ENCODE measurements at places on chromosomes 6 and 20.
A peak's percentile ranks its signal among the peaks of the same experiment; 100 is the strongest.

GRCh38 chr6:32047084-32047478 is 8.9 kb downstream of the CYP21A2 start:
- DNase-seq, result no peak

GRCh38 chr20:47760686-47761481 is 24.4 kb downstream of the SULF2 start:
- no peak for DNase-seq

- no peak for DNase-seq
These were observed 527.7 kb downstream of the ADGRB3 start for GRCh38 chr6:69162811-69163210.

DNA sequence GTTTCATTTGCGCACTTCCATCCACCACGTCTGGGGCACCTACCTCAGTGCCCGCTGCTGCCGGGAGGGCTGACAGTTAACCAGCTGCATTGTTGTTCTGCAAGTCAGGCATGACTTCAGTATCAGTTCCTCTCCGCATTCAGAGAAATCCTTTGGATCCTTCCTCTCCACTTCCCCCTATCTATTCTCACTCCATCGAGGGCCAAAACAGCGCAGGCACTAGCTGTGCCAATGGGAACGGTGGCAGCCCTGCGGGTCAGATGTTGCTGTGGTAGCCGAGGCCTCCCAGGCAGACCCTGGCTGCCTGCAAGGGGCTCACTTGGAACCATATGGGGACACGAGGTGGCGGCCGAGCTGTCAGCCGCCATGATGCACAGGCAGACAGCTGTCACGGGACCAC is 64.2 kb upstream of the INSM1 start:
- DNase-seq, result no peak

DNA sequence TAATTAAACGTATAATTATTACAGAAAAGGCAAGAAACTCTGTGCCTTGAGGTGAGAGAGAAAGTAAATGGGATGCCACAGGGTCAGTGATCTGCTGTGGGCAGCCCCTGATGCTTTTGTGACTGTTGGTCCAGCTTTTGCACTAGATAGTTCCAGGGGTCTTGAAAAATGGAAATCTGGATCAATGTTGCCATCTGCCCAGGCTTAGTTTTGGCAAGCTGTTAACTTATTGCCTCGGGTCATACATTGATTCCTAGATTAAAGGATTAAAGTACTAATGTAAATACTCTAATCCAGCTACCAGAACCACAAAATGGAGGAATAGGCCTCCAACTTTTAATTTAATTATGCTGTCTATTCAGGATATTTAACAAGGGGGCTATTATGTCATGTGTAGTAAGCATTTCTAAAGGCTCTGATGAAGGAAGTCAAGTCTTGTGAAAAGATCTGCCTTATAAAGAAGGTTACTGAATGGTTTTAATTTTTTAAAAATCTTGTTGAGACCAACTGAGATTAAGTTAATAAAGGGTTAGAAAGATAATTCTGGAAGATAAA is 376.0 kb upstream of the HS3ST5 start:
- no peak for DNase-seq

DNA sequence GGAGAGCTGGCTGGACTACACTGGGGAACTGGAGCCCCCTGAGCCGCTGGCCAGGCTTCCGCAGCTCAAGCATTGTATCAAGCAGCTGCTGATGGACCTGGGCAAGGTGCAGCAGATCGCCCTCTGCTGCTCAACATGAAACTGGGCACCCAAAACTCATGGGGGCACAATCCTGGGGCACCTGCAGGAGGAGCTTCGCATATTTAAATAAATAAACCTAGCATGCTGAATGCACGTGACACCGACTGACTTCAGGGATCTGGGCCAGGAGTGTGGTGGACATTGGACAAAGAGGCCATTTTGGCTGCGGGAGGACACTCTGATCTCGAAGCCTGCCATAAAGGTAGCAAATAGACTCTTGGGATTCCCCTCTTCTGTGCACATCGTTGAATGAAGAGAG is 6.8 kb downstream of the SCAND1 start:
- peak; percentile 56 for DNase-seq

- no peak for DNase-seq
These were observed 223.0 kb upstream of the ARID1B start for GRCh38 chr6:156554160-156554559.

GRCh38 chr20:61330441-61330840 is 78.4 kb downstream of the CDH4 start:
- DNase-seq, result no peak

DNA sequence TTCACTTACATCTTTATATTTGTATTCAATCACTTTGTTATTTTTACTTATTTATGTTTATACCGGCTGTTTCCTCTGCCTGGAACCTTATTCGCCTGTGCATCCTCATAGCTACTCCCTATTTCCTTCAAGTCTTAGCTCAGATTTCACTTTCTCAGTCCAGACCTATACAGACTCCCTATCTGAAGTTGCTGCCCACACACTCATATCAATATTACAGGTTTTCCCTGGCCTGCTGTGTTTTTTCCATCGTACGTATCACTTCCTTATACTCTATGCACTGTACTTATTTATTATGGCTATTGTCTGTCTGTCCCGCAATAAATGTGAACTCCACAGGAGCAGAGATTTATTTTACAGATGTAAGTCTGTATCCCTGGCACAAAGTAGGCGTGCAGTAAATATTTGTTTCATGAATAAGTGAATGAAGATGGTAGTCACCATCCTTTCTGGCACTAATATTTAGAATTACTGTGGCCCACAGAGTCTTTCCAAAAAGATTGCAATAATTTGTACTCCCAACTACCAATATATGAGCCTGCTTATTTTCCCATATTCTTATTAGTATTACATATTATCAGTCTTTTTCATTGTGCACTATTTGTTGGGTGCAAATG is 64.9 kb downstream of the TNFAIP3 start:
- DNase-seq, result no peak

DNA sequence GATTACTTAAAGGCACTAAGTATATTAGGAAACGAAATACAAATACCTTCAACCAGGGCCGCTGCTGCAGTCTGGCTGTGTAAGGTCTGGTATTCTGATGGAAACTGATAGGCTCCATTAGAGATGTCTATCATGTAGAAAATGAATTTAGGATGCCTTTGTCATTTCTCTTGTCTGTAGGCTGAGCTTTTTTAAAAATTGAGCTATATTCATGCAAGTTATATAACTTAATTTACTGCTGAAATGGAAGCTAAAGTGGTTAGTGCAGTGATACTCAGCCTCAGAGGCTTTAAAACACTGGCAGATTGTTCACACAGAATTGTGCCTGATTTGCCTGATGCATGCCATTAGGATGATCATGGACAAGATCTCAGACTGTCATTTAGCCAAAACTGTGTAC is 286.2 kb upstream of the QKI start:
- no peak for DNase-seq

GRCh38 chr6:112337209-112337638 is 9.9 kb upstream of the RFPL4B start:
- peak; percentile 73 for DNase-seq

DNA sequence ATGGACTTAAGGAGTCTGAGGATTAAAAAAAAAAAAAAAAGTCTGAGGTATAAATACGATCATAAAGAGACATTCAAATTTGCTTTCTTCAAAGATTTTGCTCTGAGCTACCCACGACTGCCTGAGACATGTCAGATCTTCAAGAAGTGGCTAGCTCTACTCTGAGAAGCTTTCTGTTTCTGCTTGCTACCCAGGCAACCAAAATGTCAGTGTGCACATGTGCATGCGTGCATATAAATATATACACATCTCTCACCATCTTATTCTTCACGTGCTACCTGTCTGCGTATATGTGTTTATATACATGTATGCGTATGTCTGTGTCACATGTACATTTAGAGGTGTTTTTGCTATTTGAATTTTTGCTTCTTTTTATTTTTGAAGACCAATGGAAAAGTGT is 299.6 kb upstream of the STXBP5 start:
- no peak for DNase-seq

DNA sequence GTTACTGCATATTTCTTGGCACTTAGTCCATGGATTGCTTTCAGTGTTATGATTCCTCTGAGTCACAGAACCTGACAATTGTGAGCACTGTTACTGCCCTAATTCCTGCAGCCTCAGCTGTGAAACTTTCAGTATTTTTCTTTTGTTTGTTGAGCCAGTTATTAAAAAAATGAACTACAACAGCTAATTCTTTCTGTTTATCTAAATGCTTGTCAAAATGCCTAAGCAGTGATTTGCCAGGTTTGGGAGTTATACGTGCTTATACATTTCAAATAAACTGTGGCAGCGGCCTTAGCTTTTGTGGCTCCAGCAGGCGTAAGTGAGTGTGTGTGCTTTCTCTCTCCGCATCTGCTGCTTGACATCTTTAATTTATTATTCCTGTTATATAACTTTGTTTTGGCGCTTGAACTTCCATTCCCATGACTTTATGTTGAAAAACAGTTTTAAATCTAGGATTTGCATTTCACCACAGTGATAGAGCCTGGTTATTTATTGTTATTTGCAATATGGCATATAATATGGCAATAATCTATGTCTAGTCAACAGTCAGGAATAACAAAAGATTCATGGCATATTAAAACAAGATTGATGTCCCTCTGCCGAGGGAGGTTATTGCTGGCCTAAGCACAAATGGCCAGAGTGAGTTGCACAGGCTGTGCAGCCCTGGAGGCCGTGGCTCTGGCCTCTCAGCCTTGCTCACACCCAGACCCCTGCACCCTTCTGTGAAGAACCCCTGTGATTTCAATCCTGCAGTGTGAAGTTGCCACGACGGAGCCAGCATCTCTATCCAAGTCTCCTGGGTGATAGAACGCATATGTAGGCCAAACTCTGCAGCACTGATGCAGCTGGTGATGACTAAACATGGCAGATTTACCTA is 303.4 kb downstream of the THBS2 start:
- no peak for DNase-seq

DNA sequence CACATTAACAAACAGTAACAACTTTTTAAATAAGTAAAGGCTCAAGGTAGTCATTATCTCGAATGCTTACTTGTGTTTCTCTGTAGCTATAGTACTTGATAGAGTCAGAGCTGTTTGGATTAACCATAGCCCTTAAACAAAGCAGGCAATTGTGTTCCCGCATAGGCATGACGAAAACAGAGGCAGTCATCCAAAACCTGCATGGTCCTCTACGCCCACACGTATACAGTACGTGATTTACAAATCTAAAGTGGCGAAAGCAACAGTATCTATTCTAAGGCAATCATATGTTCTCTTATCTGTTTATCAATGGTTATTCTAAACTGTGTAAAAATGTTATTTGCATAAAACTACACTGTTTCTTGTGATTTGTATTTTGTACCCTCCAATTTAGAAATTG is 31.8 kb downstream of the HFE start:
- no peak for DNase-seq

DNA sequence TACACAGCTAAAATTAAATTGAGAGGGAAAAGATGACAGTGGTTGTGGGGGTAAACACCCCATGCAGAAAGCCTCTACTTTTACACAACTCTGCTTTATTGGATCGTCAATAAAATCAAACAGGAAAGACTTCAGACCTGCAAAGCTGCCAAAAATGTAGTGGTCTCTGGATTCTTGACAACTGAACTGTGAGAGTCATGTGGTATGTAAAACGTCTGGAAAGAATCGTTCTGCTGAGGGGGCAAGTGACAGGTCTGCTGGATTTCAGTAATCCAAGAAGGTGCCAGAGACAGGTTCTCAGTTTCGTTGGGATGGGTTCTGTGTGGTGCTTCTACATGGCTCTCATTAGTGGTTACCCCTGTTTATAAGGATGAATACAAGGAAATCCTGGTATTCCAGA is 63.3 kb downstream of the TSPYL4 start:
- no peak for DNase-seq

DNA sequence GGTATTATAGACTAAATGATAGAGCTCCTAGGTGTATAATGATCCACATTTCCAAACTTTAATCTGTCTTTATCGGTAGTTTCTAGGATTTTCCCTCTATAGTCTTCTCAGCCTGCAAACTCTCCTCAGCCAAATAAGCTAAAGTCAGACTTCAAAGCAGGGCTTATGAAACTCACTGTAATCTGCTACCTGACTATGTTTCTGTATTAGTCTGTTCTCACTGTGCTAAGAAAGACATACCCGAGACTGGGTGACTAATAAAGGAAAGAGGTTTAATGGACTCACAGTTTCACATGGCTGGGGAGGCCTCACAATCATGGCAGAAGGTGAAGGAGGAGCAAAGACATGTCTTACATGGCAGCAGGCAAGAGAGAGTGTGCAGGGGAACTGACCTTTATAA is 928.7 kb upstream of the ADGRB3 start:
- no peak for DNase-seq

DNA sequence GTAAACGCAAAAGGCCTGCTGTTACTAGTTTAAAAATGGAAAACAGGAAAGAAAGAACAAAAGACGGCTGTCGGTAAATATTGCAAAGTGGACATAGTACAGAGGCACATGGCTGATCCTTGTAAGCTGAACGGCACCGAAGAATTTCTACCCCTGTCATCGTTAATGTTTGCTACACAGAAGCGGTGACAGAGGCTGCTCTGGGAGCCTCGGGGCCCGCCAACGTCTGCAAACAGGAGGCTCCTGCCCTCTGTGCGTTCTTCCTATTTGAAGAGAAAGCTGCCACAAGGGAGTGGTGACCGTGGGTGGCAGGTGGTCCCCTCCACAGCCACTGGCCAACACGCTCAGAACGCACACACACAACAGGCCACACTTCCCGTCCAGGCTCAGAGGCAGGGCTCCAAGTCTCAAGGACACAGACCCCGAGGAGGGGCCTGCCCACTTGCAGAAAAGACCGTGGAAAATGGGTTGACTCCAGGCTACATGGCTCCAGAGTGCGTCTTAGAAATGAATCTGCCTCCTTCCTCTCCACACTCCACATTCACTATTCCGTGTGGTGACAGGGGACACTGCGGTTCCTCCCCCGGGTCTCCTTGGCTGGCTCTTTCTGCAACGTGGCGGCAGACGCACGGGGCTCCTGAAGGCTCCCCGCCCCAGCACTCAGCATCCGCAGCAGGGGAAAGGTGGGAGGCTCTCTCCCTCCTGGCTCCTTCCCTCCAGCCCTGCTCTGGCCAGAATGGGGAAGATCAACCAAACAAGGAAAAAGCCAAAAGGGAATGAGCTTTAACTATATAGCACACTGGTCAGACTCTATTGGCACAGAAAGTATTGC is 64.5 kb downstream of the GMPR start:
- no peak for DNase-seq

GRCh38 chr6:143692696-143693095 is 14.9 kb downstream of the PHACTR2 start:
- no peak for DNase-seq

DNA sequence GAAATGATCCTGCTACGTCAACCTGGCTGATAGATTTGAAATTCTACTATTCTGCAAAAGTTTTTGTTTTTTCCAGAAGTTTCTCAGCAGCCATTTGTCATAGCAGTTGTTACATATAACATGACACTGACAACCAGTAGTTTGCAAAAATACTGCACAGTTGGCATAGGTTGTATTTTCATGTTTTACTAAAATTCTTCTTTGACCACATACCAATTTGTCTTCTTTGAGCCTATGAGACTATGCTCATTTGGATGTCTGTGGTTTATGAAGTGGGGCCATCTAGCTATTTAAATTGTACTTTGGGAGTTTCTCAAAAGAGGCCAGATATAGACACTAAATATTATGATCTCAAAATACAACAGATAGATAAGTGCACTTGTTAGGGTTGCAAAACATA is 104.9 kb upstream of the PREP start:
- DNase-seq, result no peak

Measured in ecto neural progenitor cell (in vitro differentiated cells).